Retina (tissue), 1 donor: ENCODE measurements at places on chromosomes 2 and 18.

DNA sequence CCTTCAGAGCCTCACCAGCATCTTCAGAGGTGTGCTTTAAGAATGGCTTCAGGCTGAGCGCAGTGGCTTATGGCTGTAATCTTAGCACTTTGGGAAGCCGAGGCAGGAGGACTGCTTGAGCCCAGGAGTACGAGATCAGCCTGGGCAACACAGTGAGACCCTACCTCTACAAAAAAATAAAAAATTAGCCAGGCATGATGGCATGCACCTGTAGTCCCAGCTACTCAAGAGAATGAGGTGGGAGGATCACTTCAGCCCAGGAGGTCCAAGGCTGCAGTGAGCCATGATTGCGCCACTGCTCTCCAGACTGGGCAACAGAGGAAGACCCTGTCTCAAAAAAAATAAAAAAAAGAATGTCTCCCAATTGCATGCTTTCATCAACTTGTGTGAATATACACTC lies 133.3 kb upstream of the ARL5A start:
- DNase-seq: no peak

GRCh38 chr18:58225101-58225500 lies 181.1 kb downstream of the NEDD4L start:
- no peak for DNase-seq

DNA sequence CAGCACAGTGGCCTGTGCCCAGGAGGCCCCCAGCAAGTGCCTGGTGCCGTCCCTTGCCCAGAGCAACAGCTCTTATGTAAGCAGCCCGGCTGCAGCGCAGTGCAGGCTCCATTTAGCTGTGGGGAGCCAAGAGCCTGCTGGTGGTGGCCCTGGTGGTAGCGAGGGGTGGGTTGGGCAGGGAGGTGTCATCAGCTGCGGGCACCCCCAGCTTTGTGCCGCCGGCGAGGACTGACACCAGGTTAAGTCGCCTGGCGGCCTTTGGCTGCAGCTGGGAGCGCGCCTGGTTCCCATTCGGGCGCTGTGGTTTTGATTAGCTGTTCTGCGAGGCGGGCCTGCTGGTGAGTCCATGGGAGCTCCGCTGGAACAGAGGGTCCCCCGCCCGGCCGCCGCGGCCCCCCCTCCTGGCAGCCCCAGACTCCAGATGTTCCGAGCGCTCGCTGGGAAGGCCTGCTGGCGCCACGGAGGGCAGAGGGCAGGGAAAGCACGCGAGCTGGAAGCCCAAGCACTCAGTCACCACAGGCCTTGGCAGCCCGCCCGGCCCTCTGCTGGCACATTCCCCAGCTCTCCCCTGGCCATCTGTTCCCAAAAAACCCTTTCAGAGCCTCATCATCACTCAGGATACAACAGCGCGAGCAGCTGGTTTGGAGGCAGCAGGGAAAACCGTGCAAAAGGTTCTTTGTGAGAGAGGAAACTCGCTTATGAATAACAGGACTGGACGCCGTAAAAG lies 18.4 kb downstream of the ATOH8 start:
- peak; percentile 90 for DNase-seq

GRCh38 chr2:58569475-58570185 lies 328.5 kb upstream of the FANCL start:
- DNase-seq: no peak

- DNase-seq: peak; percentile 76
Measured at GRCh38 chr2:43210467-43211303, 15.7 kb downstream of the ZFP36L2 start.
